ENCODE measurements at places on chromosomes 3 and 15. TPM values are rescaled to one million over a fixed set of nuclear protein-coding genes. Genes with fewer than 3 reads are reported as not detected.

The HHATL gene
- not detected for total RNA-seq

- no peak for DNase-seq
These were observed 16.8 kb downstream of the HDAC11 start for GRCh38 chr3:13496879-13497278.

- no peak for DNase-seq
These were observed 72.0 kb downstream of the RAD18 start for GRCh38 chr3:8891303-8891702.

- no peak for DNase-seq
These were observed 13.0 kb downstream of the PLD1 start for GRCh38 chr3:171797265-171797679.

- DNase-seq = no peak
These were observed 121.8 kb upstream of the ATP11B start for GRCh38 chr3:182671541-182671940.

DNA sequence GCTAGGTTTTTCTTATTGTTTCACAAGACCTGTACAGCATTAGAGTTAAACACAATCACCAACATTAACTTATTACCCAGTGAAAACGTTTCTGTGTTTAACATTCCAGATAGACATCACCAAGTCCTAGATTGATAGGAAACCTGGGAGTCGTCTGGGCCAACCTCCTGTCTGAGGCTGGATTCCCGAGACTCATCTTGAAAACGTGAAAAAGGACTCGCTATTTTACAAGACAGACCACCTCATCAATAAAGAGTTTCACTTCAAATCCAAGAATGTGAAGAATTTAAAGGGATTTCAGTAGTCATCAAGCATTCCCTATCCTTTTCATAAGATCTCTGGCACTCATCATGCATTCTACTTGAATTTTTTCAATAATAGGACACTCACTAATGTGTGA, 626.6 kb downstream of the MCTP2 start:
- peak; percentile 24 for DNase-seq

DNA sequence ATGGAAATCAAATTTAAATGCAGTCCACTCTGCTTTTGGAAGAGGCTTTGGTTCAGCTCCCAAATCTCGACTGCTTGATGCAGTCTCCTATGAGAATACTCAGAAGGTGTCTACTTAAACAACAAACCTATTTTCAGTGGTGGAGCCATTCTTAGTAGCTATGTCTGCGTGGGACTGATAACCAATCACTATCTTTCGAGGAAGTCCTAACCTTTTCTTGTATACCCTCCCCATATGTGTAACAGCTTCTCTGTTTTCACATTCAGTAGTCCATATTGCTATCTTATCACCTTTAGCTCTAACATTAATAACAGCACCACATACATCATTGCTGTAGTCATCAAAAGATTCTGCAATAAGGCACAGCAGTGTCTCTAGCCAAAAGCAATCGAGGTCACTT, 333.0 kb upstream of the ATP11B start:
- no peak for DNase-seq

The VWA5B2 gene
- not detected for total RNA-seq

DNA sequence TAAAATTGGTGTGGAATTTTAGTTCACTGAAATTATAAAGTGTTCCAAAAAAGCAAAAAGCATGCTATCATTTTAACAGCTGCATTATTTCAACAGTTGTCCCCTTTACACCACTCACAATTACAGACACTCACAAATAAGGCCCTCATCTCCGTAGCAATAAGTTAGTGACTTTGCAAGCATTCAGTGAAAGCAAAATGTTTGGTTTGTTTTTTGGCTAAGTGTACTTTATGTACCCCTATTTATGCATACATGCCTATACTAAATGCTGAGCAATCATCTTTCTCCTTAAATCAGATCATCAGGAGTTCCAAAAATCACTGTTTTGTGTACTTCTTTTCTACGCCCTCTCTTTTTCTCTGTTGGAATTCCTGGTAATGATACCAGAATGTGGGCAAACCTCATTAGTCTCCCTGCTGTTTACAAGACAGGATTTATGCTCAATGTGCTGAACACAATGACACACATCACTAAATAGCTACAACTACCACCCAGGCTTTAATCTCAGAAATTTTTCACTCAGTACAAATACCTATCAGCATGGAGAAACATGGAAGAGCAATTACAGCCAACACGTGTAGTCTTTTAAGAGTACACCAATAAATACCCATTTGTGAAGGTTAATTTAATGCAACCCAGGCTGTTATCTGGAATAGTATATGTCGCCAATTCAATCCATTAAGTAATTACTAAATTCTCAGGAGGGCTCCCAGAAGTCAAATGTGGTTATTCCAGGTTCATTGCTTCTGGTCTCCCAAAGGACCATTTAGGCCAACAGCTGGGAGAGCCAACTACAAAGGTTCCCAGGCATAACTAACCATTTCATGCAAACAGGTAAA, 12.0 kb downstream of the ALDH1A2 start:
- no peak for DNase-seq

GRCh38 chr3:167051421-167051820, 328.7 kb downstream of the ZBBX start:
- peak; percentile 4 for DNase-seq

DNA sequence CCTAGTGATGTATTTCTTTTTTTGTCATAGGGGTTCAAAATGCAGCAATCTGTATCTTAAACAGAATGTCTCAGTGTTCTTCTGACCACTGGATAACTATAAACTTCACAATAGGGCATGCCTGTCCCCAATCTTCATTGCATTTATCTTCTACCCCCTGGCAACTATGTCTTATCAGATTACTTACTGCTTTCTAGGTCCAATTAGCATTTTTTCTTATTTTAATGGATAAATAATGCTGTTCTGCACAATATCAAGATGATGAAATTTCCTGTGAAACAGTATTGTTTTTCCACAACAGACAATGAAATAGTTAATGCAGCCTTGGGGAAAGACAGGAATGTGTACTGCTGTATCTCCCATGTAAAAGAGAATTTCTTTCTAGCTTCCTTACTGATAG, 432.1 kb downstream of the NSUN3 start:
- no peak for DNase-seq

The LTF gene
- not detected for total RNA-seq

GRCh38 chr15:29638011-29638410, 184.3 kb downstream of the TJP1 start:
- DNase-seq = no peak

DNA sequence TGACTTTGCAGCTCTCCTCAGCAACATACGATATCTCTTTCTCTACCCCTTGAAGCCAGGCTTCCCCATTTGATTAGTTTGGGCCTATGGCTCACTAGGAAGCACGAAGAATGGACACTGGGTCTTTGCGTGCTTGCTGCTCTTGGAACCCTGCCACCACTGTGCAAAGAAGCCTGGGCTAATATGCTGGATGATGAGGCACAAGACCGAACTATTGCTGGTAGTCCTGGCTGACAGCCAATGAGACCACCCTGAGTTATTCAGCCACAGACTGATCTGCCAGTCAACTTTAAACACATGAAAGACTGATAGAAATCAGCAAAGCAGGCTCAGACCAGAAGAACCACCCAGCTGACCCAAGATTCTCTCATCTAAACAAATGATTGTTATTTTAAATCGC, 250.3 kb downstream of the CBLB start:
- DNase-seq = no peak

The CSPG5 gene
- total RNA-seq = 1.5 TPM
